ENCODE measurements at places on chromosomes 7 and 10.
A peak's percentile ranks its signal among the peaks of the same experiment; 100 is the strongest.

- no peak for DNase-seq
Observed at GRCh38 chr7:39667341-39667923, 44.1 kb downstream of the RALA start.

DNA sequence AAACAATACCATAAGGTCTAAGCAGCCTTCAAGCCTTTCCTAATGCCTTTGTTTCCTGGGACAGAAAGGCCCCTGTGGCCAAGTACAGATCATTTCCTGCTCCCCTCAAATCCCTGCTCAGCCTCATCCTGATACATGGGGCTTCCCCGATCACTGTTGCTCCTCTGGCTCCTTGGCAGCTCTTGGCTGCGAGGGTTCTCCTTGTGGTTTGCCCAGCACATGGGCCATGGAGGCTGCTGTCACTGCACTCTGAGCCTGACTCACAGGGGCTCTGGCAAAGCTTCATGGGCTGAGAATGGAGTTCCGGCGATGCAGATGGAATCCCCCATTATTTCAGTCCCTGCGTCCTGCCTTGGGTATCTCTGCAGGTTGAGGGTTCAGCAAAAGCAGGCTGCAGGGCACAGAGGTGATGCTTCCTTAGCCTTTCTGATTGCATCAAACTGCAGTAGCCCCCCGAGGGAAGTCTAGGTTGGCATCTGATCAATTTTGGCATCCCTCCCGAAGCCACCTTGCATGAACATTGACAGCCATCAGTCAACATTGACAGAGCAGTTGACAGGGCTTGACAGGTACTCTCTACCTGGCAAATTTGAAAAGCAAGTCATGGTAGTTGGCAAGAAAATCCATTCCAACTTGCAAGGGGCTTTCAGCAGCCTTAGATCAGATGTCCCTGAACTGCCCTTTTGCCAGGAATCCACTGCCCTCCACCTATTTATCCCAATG is 168.6 kb downstream of the GFRA1 start:
- no peak for DNase-seq

- DNase-seq, result no peak
Observed at GRCh38 chr10:104089621-104090020, 3.9 kb upstream of the COL17A1 start.

DNA sequence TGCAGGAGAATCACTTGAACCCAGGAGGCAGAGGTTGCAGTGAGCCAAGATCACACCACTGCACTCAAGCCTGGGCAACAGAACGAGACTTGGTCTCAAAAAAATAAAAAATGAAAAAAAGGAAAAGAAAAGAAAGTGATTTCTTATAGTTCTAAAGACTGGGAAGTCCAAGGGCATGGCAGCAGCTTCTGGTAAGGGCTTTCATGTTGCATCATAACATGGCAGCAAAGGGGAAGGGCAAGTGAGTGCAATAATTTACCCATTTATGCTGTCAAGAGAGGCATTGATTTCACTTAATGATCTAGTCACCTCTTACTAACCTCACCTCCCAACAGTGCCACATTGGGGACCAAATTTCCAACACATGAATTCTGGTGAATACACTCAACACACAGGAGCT is 8.8 kb upstream of the KLRG2 start:
- DNase-seq, result no peak

DNA sequence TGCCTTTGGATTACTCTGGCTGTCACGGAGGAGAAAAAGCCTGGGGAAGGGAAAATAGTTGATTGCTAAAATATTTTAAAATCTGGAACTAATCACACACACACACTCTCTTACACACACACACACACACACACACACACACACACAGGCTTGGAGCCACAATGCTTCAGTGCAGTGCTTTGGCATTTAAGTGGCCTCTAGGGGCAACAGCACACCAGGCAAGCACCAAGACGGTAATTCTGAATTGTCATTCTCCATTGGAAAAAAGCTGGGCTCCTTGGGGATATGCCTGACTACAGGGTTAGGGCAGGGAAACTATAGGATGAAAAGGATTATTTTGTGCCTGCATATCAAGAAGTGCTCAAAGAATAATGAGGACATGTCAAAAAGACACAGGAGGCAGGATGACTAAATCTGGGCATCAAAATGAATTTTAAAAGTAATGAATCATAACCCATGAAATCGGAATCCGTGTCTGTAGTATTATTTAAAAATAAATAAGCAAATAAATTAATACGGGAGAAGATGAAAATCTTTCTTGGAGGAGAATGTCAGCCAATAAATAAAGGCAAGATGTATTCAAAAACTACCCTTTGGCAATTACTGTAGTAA is 30.4 kb upstream of the DDC start:
- DNase-seq, result peak; percentile 56

DNA sequence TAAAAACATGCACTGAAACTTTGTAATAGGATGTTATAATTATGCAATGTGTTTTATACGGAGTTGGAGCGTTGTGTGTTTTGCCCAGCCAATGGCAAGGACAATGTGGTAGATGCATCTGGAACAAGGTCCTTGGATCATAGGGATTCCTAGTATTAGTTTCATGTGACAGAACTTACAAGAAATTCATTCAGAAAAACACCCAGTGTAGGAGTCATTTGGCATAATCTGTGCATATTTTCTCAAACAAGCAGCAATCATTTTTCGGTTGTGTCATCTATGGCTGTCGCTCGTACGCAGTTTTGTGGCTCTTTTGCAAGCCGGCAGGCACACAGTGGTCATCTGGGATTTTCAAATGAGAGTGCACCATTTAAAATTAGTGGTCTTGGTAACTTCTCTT is 19.8 kb downstream of the CREB5 start:
- DNase-seq, result no peak

DNA sequence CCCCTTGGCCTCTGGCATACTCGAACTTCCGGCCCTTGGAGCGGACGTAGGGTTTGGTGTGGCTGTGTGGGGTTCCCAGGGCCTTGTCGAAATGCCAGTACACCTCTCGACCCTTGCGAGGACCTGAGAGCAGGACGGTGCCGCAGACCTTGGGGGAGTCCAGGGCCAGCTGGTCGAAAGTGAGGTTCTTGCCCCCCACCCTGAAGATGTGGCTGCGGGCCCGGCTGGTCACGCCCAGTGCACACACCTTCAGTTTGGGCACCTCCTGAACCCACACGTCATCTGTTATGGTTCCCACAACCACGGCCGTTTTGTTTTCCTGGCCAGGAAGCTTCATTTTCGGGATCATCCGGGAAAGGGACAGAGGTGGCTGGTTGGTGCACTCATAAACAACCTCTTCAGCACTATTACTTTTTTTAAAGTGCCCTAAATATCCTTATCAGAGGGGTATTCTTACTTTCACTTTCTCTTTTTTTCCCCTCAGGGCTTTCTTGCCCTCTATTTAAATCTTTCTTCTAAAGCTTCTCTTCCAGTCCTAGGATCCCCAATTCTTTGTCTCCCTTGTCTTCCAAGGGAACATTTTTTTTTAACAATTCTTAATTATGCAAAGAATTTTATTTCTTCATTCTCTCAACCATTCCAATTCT is 44.9 kb upstream of the FAM3C start:
- no peak for DNase-seq

- no peak for DNase-seq
Observed at GRCh38 chr7:112052498-112052897, 153.7 kb downstream of the DOCK4 start.

DNA sequence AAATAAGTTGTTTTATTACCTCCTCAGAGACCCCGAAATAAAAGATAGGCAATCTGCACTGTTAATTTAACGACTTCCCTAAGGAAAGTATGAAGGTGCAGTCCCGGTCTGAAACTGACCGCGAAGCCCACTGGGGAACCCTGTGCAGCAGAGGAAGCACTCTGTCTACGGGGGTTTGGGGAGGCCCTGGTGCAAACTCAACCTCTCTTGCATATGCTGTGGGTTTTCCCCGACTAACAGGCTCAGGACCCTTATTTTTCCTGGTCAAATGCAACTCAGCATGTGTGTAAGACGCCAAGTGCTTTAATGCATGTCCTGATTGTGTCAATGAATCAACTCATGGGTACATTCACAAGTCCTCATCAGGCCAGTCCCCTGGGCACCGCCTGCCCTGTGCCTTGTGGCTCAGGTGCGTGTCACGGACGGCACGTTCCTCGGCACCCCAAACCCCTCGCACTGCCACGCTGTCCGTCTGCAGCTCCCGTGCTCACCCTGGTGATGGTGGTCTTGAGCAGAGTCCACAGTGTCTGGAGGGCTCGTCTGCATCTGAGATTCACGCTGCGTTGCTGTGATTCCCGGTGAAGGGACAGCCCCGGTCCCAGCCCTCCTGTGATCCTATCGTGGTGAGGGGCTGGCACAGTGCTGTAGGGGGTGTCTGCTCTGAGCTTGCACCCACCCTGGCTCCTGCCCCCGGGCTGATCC is 33.8 kb downstream of the JAKMIP3 start:
- DNase-seq, result no peak

DNA sequence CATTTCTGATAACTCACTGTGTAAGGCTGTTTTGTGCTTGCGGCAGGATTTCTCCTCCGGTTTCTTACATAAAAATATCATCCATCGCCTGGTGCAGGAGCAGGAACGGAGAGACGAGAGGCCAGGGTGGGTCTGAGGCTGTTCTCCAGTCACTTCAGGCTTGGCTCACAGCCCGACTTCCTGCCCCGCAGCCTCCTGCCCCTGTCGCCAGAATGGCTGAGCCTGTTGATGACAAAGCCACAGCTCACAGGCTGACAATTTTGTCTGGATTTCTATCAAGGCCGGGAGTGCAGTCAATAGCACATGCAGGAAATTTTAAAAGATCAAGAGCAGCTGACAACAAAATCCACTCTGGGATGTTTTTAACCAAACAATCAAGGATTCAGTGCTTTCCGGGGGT is 229.7 kb upstream of the ZNF32 start:
- DNase-seq, result no peak

DNA sequence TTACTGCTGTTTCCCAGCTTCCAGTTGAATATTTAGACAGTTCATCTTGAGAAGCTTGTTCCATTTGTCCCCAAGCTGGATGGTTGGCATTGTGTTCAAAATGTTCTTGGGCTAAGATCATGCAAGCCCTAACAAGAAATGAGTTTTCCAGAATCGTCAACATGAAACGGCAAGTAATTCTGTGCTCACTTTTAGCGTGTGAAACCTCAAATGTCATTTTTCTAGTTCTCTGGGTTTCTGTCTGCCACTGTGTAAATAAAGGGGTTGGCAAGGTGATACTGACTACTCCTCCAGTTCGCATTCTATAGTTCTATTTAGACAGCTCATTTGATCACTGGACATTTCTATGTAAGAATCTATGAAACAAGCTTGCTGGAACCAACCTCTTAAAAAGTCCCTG is 194.0 kb downstream of the AHR start:
- DNase-seq, result no peak

DNA sequence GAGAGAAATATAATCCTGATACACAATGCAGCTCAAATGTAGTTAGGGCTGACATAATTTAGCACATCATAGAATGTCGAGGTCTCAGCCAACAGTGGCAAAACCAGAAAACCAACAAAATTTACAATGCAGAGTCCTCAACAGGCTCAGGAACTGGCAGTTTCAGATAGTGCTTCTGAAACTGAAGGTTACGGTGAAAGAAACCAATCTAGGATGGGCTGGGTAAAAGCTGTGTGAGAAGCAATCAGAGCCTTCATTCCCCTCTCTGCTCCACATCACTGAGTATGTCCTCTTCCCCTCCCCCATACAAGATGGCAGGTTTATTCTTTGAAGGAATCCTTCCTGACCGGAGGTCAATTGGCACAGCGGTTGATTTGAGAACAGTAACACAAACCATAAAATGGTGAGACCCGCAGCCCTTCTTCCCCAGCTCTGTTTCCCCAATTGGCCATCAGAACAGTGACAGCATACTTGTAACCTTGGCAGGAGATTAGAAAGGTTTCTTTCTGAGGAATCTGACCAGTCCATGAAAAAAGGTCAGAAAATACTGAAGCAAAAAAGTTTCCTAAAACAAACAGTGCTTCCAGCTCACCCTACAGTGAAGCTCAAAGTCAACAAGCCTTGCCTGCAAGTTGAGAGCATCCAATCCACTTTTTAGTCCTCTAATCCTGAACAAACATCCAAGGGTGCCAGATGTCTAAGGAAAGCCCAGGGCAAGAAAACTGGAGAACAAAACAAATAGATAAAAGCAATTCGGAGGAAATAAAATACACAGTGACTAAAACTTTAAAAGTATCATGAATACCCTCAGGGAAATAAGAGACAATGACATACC is 53.9 kb upstream of the IL6 start:
- no peak for DNase-seq

GRCh38 chr10:46198516-46198915 is 88.3 kb upstream of the ANTXRL start:
- no peak for DNase-seq

DNA sequence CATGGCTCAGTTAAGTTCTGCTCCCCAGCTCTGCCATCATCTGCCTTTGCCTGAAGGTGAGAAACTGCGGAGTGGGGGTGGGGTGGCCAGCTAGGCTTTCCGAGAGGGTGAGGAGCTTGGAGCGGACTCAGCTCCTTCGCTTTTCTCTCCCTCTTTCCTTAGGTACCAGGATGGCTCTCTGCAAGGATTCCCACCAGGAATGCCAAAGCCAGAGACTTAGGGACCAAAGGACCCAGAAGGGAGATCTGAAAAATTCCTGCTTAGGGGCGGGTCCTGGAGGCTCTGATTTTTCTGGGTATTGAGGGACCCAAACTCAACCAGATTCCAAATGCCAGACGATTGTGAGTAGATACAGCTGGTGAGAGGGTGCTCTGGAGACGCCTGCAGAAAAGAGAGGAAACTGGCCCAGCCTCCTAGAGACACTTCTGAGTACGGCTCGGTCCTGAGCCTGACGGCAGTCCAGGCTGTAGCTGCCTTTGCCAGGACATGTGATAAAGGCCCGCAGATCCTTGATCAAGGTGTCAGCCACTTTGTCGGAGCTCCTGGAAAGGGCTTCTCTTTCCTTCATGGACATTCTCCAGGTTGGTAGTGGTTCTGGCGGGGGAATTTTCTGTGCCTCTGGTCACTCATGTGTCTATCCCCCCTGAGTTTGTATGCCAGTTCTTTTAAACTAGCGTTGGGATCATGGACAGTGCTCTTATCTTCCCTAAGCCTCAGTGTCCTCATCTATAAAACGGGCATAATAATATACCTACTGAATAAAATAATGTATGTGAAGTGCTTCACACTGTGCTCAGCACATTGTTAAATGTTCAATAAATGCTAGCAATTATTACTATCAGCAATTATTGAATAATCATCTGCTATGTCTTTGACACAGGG is 42.5 kb upstream of the BTRC start:
- DNase-seq, result no peak

DNA sequence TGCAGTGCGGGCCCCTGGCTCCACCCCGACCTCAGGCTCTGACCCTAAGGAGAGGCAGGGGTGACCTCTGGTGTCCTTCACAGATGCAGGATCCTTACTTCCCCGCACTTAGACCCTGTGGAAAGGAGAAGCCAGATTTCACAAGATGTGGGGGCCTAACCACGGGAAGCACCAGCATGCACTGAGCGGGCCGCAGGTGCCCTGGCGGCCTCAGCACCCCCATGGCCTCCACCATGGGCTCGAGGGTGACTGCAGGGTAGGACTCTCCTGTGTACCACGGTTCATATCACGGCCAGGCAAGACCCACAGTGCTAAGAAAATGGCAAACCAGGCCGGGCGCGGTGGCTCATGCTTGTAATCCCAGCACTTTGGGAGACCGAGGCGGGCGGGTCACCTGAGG is 410.0 kb upstream of the FOXK1 start:
- no peak for DNase-seq

GRCh38 chr10:18238870-18239485 is 98.8 kb downstream of the CACNB2 start:
- DNase-seq, result peak; percentile 55

All from fibroblast of the conjunctiva (primary cell).